ENCODE measurements at places on chromosomes 7 and 10.

DNA sequence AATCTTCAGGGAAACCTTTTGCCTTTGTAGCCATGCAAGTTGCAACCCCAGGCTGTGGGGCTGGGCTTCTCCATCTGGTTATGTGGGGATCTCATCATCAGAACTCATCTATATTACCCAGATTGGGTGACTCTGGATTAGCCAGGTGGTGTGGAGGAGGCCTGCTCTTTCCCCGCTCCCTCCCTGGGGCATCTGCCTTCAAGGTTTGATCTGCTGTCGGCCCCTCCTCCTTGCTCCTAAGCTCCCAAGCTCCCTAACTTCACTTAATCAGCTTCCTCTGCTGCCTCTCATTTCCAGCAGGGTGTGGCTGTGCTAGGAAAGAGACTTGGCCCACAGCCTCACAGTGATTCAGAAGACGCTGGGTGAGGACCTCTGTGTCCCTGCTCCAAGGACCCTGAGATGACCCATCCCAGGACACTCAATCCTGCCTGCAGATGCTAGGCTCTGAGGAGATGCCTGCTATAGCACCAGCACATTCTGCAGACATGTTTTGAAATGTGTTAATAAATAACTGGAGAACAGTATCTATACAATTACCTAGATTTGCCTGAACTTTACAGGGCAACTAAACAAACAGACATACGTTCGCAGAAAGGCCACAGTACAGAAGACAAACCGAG is 392.1 kb upstream of the PODXL start:
- DNase-seq = no peak

GRCh38 chr7:98341106-98341505 is 59.6 kb downstream of the BRI3 start:
- no peak for DNase-seq

DNA sequence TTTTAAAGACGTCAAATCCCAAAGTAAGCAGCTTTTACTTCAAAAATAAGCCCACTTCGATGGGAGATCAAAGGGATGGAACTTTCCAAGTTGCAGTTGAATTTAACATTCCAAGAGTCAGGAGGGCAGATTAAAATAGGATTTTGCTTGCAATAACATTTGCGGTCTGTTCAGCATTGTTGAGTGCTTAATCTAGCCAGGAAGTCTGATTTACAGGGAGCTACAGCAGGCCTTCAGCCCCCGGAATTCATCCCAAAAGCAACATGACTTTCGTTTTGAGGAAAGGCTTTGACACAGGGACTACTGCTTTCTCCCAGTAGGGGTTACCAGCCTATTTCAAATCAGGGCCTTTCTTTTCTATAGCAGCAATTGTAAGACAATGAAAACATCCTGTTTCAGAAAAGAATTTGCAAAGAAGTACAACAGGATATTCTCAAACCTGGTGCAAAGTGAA is 279.6 kb upstream of the PITRM1 start:
- DNase-seq = no peak

DNA sequence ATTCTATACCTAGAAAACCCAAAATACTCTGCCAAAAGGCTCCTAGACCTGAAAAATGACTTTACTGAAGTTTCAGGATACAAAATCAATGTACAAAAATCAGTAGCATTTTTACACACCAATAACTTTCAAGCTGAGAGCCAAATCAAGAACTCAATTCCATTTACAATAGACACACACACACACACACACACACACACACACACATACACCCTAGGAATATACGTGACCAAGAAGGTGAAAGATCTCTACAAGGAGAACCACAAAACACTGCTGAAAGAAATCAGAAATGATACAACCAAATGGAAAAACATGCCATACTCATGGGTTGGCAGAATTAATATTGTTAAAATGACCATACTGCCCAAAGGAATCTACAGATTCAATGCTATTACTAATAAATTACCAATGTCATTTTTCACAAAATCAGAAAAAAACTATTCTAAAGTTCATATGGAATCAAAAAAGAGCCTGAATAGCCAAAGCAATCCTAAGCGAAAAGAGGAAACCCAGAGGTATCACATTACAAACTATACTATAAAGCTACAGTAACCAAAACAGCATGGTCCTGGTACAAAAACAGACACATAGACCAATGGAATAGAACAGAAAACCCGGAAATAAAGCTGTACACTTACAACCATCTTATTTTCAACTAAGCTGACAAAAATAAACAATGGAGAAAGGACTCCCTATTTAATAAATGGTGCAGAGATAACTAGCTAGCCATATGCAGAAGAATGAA is 122.0 kb downstream of the MICU1 start:
- DNase-seq = no peak

DNA sequence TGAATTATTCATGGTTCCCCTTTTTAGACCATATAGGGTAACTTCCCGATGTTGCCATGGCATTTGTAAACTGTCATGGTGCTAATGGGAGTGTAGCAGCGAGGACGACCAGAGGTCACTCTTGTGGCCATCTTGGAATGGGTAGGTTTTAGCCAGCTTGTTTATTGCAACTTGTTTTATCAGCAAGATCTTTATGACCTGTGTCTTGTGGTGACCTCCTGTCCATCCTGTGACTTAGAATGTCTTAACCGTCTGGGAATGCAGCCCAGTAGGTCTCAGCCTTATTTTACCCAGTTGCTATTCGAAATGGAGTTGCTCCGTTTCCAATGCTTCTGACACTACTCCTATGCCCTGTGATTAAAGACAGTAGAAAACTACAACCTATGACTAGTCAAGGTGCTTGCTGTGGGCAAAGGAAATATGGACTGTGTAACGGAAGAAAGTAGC is 18.8 kb upstream of the PAXIP1 start:
- DNase-seq = no peak

DNA sequence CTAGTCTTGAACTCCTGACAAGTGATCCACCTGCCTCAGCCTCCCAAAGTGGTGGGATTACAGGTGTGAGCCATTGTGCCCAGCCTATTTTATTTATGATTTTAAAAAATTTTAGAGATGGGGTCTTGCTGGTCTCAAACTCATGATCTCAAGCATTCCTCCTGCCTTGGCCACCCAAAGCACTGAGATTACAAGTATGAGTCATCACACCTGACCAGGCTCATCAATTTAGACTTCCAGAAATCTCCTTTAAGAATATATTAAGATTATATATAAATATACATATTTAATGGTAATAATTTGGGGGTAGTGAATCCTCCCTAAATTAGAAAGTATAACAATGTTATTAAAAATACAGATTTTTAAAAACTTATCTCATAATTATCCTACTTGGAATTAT is 29.1 kb downstream of the LAMB1 start:
- no peak for DNase-seq

DNA sequence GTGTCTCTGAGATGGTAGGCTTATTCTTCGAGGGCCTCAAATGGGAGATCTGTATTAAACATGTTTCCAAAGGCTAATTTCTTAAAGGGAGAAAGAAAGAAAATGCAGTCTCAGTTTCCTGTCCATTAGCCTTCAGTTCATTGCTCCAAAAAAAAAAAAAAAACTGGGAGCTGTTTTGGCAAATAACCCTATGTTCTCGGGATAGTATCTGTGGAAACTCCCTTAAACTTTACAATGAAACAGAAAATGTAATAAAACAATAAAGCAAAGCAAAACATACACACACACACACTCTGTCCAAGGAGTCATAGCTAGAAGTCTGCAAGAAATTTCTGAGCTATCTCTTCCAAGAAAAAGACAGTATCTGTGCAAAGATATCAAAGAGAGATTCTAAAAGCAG is 172.5 kb upstream of the CELF2 start:
- DNase-seq = no peak

DNA sequence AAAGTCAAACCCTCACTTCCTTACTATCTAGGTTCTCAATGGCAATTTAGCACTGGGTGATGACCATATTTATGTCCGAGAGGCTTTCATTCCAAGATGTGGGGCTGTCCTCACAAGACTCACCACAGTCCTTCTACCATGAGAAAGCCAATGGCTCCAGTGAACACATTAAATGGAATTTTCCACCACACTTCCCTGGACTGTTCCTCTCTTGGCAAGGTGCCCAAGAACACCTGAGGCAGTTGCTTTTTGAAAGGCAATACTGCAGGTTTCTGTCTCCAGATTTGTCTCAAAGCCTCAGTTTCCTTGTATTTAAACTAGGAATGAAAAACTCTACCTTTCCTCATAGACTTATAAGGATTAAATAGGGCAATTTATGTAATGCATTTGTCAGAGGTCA is 24.2 kb downstream of the AFAP1L2 start:
- no peak for DNase-seq

- peak; percentile 58 for DNase-seq
Observed at GRCh38 chr10:45470098-45471012, 96.3 kb downstream of the ALOX5 start.

DNA sequence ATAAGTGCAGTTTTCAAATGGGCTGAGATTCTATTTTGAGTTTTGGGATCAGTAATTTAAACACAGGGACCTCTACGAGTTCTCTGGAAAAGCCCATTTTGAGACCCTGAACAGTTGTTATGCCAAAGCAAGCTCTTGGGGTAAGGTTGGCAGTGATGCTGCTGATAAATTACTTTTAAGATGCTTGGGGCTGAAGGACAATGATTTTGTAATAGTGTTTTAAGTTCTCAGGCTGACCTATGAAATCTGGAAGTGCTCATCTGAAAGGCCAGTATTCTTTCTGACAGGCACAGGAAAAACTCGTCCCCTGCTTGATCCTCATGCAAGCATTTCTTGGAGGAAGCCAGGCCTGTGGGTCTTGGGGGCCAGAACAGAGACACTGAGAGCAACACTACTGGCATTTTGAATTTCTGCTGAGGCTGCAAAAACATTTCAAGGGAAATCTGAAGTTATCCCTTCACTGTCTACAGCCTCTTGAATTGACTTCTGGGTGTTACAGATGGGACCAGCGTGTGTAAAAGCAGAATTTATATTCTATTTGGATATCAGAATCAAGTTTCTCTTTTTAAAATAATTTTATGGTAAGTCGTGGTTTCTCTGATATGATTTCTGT is 79.7 kb downstream of the AUTS2 start:
- no peak for DNase-seq

- DNase-seq = no peak
Observed at GRCh38 chr7:84950836-84951235, 236.0 kb downstream of the SEMA3D start.

DNA sequence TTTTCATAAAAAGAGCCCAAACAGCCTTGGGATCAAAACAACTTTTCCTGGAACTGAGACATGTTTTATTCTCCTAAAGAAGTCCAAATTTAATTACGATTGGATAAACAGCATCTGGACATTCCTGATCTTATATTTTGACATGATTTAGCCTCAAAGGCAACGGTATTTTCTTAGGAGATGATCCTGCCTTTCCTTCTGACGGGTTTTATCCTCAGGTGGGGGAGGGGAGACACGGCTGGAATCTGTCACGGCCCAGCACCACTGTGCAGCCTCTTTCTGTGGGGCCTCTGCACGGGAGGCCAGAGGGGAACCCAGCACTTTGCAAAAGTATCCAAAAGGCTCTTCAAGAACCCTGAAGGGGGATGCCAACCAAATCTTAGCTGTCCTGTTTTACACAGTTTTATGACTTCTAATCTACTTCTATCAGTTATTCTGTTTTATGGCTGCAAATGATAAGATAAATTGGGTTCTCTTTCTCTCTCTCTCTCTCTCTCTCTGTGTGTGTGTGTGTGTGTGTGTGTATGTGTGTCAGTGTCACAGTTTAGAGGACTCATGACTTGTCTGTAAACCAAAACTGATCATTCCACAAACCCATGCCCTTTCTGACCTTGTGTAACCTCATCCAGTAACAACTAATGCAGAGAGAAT is 321.1 kb upstream of the NPVF start:
- DNase-seq = no peak

DNA sequence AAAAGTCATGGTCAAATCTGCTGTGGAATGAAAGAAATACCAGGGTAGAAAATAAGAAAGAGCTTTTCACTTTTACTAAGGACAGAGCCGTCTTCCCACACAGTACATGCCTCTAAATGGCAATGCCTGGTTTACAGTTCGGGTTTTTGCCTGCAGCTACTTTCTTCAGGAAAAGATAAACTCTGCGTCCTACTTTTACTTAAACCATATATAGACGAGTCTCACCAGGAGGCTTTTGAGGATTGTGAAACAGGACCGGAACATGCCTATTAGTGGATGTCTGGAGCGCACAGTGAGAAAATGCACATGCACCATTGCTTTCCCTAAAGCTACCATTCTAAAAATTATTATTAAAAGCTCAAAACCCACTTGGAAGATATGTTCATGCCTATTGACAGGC is 70.5 kb downstream of the KLF6 start:
- no peak for DNase-seq

DNA sequence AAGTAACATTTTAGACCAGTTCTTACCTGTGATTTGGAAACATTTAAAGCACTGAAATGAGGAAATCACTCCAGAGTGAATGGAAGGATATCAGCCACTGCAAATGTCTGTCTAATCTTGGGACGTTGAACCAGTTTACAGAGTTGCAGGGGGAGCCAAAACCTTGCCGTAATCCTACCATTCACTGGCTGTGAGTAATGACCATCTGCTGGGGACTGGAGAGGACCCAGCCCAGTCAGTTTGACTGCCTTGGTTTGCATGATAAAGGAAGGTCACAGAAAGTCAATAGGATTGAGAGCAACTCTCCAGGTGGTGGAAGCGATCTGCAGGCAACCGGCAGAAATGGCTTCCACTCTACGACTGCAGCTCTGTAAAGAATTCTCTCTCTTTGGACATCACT is 167.2 kb downstream of the AKR1D1 start:
- DNase-seq = no peak

DNA sequence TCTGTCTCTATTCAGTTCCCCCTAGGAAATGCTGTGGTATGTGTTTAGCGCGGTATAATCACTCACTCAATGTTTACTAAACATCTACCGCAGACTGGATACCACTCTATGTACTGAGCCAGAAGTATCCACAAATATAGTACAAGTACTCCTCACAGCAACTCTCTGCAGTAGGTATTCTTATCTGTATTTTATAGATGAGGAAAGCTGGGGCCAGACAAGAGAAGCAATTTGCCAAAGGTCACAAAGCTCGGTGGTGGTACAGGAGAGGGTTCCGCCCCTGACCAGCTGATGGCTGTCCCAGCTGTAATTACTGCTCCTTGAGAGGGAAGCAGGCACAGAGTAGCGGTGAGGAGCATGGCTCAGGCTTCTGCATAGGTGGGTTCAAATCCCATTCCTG is 184.1 kb downstream of the DOCK4 start:
- DNase-seq = no peak

DNA sequence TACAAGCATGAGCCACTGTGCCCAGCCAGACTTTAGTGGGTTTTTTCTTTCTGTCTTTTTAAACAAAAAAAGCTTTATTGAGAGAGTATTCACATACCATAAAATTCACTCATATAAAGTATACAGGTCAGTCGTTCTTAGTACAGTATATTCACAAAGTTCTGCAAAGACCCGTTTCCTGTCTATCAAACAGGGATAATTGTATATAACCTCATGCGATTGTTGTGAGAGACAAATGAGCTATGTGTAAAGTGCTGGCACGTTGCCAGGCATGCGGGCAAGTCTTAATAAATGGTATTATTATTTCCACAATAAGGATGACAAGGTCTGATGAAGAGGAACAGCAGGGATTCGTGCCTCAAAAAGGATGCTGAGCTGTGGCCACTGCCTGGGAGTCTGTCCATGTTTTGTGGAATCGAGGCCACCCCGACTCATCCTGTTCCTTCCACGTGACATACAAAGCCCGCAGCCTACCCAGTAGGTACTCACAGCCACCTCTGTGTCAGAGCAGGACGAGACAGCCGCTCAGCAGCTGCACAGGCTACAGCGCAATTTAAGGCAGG is 51.6 kb downstream of the SMKR1 start:
- DNase-seq = peak; percentile 67

- DNase-seq = no peak
Observed at GRCh38 chr7:44224974-44225565, 24.3 kb downstream of the YKT6 start.
